Dermis blood vessel endothelial cell (primary cell): ENCODE measurements at places on chromosomes 6 and 20.
A peak's percentile ranks its signal among the peaks of the same experiment; 100 is the strongest.

DNA sequence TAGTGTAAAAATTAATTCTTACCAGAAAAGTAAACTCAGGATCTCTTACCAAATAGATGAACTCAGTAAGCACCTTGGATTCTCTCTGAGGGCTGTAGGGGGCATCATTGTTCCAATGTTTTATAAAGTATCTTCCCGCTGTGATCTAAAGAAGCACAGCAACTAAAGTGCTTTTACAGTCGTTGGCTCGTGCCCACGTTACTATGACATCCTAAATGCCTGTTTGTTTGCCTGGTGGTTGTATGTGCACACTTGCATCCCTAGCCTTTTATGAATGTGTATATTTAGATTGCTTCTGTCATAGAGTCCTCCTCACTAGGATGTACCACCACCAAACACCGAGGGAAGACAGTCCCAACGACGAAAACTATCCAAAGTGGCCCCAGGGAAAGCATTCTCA is 34.5 kb downstream of the SLX4IP start:
- DNase-seq, result peak; percentile 92

GRCh38 chr6:117463762-117464665 is 18.5 kb upstream of the DCBLD1 start:
- peak; percentile 70 for DNase-seq

- no peak for DNase-seq
Measured at GRCh38 chr6:138307816-138308730, 69.6 kb upstream of the SMIM28 start.

DNA sequence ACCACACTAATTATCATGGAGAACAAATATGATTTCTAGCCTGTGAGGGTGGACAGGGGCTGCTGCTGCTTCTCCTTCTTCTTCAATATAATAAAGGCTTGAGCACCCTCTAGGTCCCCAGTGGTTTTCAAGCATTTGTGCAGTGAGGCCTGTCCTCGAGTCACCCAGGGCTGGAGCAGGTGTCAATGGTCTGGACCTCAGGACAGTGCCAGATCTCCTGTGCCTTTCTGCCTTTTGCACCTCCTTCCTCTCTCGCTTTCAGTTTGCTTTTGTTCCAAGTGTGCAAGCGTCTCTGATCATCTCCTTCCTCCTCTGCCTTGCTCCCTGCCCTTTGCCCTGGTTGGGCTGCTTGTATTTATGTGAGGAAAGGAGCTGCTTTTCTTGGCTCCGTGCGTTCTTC is 152.2 kb upstream of the SYNDIG1 start:
- no peak for DNase-seq

GRCh38 chr6:118542184-118542952 is 5.7 kb upstream of the PLN start:
- DNase-seq, result peak; percentile 38
